Endodermal cell (in vitro differentiated cells): ENCODE measurements at places on chromosomes 3 and 15. TPM values are rescaled to one million over a fixed set of nuclear protein-coding genes. Genes with fewer than 3 reads are reported as not detected.
A peak's percentile ranks its signal among the peaks of the same experiment; 100 is the strongest.

DNA sequence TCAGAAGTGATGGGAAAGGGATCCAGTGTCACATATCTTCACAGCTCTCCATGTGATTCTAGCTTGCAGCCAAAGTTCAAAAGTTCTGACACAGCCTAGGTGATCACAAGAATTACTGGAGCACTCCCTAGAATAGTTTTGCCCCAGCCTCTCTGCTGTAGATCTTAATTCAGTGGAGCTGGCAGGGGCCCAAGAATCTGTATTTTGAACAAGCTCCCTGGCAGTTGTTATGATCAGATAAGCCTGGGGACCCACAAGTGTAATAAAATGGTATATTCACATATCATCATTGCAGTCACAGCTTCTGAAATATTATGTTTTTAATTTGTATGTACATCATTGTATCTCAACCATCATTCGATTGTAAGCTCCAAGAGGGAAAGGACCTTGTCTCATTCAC lies 62.3 kb downstream of the NOX5 start:
- DNase-seq: no peak

DNA sequence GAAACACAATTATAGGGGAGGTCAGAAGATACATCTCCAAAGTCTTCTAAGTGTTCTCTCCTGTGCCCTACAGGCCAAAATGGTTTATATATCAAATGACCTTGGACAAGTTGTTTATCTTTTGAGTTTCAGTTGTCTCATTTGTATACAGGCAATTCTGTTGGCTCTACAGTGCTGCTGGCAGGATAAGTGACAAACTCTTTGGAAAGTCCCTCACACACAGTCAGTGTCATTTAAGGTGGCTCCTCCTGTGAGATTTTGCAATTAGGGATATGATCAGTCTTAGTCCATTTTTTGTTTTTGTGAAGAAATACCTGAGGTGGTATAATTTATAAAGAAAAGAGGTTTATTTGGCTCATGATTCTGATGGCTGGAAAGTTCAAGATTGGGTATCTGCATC lies 1035.8 kb upstream of the CFAP20DC start:
- DNase-seq: no peak

- DNase-seq: no peak
Measured at GRCh38 chr3:114456742-114457141, 162.9 kb downstream of the TIGIT start.

GRCh38 chr15:32887090-32887489 lies 169.3 kb downstream of the GREM1 start:
- no peak for DNase-seq

DNA sequence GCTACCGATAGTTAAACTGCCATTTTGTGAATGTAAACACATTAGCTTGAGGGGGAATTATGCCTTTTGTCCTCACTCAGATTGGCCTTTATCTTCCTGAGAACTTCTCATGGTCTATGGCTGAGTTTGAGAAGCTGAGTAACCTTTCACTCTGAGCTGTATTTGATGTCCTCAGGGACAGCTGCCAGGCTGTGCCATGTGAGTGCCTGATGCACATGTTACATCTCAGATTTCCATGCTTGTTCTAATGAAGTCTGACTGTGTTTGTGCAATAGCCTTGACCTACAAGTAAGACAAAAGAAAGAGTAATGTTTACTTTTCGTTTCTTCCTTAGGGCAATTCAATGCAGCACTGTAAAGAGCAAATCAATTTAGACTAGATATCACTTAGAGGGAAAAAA lies 44.1 kb upstream of the ARL6 start:
- no peak for DNase-seq

- peak; percentile 50 for DNase-seq
Measured at GRCh38 chr3:153291059-153291685, 129.1 kb downstream of the RAP2B start.

DNA sequence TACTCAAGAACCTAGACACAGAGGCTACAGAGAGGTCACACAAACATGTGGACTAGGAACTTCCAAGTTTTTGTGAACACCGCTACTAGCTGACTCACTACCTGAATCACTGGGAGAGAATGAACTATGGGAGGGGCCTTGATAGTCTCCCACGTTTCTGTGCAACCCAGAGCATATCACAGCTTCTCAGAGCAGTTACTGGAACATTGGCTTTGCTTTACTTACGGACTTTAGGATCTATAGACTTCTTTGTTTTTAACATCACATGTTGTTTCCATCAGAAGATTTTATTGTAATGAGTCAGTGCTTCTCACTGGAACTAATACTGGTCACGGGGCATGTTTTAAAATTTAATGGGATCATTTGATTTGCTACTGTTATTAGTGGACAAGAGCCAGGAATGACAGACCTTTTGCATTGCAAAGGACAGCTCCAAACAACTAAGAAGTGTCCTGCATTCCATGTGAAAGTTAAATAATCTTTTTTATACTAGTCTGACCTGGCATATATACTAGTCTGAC lies 35.6 kb downstream of the RTP4 start:
- DNase-seq: no peak

DNA sequence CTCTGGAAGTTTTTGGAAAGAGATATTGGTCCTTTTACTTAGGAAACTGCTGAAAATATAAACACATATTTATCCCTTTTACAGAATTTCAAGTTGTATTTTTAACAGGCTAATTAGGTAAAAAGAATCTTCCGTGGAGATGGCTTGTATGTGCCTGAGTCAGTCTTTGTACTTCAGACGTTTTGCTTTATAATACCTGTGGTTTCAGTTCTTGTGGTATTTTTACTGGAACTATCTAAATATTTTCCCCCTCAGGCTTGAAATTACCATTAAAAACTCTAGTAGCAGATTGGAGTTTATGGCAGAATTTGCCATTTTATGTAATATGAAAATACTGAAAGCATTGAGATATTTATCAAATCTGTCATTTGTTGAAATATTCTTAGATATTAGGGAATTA lies 151.6 kb upstream of the CGNL1 start:
- DNase-seq: no peak

- no peak for DNase-seq
Measured at GRCh38 chr3:9400616-9401015, 3.2 kb downstream of the SETD5 start.

GRCh38 chr15:28264166-28264565 lies 57.8 kb downstream of the HERC2 start:
- no peak for DNase-seq

GRCh38 chr15:90607361-90607760 lies 77.6 kb downstream of the CRTC3 start:
- DNase-seq: no peak

DNA sequence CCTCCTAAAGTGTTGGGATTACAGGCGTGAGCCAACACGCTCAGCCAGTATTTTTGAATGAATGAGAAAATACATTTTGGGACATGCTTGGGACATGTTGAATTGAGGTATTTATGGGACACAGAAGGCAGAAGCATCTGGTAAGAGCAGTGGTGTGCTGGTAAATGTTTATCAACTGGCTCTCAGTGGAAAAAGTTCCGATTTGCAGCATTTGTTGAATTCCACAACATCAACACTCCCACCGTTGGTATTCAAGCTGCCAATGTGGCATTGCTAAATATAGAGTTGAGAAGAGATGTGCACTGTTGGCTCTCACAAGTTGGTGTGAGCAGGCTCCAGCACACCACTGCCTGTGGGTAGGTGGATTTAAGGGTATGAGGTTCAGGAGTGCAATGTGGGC lies 35.8 kb upstream of the LRRFIP2 start:
- DNase-seq: no peak

GRCh38 chr3:160927620-160928019 lies 171.6 kb downstream of the PPM1L start:
- DNase-seq: no peak

GRCh38 chr3:102715030-102715697 lies 280.3 kb downstream of the ZPLD1 start:
- no peak for DNase-seq

GRCh38 chr3:192864941-192865340 lies 52.7 kb downstream of the MB21D2 start:
- DNase-seq: no peak

DNA sequence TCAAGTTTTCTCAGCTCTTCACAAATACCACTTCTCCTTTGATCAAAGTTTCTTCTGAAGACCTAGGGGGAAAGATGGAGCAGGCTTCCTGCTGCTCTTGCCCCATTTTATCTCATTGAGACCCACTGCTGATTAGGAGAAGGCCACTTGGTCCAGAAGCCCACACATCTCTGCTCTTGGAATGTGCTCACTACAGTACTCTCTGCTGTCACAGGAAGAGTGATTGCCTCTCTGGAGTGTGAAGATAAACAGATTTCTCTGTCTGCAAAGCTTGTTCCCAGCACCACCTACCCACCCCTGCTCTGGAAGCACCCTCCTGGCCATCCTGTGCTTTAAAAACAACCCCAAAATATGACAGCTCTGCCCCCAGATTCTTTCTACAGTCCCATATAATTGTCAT lies 41.3 kb upstream of the PRTG start:
- peak; percentile 55 for DNase-seq

GRCh38 chr15:76209942-76210341 lies 101.3 kb downstream of the ETFA start:
- no peak for DNase-seq

DNA sequence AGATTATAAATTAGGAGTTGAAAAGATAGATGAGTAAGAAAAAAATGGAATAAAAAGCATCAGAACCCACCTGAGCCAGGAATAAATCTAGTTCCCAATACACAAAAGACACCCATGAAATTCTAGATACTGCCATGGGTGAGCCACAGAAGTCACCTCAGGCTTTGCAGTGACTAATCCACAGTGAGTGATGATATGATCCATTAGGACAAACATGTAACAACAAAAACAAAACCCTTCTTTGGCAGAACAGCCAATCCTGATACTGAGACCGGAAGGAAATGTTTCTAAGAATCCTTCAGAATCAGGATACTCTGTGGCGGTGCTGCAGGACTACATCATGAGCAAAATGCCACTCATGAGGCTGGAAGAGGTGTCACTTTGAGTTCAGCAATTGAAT lies 15.0 kb upstream of the MINDY4B start:
- DNase-seq: no peak

DNA sequence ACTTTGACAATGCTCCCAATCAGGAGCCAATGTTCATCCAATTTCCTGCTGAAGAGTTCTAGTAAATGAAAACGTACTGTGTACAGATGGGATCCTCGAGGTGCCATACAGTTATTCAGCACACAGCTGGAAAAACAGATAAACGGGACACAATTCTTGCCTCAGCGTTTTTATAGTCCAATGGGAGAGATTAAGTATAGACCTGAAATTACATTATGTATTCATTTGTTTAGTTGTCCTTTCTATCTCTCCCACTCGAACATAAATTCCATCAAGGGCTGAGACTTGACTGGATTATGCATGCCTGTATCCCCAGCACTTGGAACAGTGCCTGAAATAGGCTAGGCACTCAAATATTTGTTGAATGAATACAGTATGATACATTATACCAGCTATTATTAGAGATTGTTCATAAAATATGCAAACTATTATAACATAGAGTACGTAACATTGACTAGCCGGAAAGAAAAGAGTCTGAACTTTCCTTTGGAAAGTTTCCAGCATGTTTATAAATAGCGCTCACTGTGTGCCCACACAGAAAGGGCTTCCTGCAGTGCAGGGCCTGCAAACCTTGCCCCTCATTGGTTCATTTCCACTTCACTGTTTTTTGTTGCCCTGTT lies 27.4 kb upstream of the SNTN start:
- DNase-seq: no peak

GRCh38 chr3:113896930-113897329 lies 50.9 kb upstream of the ZDHHC23 start:
- no peak for DNase-seq

DNA sequence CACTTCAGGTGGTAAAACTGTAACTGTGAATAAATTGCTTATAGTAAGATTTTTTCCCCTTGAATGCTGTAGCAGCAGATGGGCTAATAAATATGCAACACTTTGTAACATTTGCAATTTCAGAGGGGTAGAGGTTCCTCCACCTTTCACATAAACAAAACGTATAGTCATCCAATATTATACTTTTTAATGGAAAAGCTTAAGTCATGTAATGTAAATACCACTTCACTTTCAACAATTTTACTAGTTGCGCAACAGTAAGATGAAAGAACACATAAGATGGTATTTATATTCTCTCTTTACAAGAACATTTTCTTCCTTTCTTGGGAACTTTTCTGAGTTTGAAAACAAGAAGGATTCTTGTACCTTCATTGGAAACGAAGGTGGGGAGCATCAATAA lies 56.6 kb upstream of the FAM3D start:
- DNase-seq: no peak

DNA sequence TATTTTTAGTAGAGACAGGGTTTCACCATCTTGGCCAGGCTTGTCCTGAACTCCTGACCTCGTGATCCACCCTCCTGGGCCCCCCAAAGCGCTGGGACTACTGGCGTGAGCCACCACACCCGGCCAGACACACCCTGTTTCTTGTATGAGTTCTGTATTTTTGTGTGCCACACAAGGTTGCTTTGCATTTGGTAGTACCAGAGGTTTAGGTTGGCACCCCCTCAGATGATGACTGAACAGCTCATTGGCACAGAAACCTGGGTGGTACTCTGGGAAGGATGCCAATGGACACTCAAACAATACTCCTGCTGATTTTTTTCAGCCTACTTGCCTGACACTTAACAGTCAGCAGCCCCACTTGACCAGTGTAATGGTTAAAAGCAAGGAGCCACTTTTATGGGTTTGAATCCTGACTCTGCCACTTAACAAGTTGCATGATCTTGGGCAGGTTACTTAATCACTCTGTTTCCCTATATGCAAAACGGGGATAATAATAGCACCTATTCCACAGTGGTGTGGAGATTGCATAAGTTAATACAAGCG lies 39.2 kb upstream of the BCL2A1 start:
- DNase-seq: no peak

DNA sequence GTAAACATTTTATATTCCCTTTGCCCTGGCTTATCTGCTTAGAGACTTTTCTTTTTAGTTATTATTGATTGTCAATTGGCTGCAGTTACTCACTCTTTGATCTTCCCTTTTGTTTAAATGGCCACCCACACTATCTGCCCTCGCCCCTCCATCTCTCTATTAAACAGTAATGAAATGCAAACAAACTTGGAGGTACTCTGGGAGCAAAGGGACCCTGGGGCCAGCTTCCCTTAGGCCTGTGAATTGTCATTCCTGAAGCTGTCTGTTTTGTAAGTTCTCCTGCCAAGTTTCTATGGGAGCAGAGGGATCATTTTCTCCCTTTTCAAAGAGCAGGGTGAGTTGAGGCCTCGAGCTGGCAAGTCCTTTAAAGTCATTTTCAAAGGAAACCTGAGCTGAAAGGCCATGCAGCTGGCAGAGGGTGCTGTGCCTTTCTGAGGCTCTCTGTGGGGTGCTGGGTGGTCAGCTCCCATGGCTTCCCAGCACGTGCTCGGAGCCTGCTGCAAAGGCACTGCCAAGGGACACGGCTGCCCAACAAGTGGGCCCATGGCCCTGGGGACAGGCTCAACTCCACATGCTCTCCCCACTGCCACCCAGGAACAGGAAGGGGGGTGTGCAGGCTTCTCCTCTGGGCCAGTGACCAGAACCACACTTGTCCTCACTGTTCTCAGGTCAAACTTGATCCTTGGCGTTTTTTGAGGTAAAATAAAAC lies 17.4 kb upstream of the RTP2 start:
- DNase-seq: no peak

SLMAP gene
- 59.8 and 64.8 TPM in 2 replicates for total RNA-seq

CHRNB4 gene
- 0.70 and 1.3 TPM in 2 replicates for total RNA-seq

ROBO2 gene
- 1.4 and 2.9 TPM in 2 replicates for total RNA-seq

GNAT1 gene
- total RNA-seq: 1.2 TPM in 1 of 2 replicates, not detected in the other

LXN gene
- 6.1 to 8.8 TPM (median 8.7 TPM) in 3 replicates for total RNA-seq

SEMA5B gene
- 36.6 and 37.3 TPM in 2 replicates for total RNA-seq

PRC1 gene
- 67.2 and 67.3 TPM in 2 replicates for total RNA-seq

CRTAP gene
- total RNA-seq: 164 and 166 TPM in 2 replicates

MYLK gene
- 2.2 to 8.2 TPM (median 4.7 TPM) in 3 replicates for total RNA-seq

PLCD1 gene
- 54.3 and 55.8 TPM in 2 replicates for total RNA-seq

C3orf85 gene
- not detected in 3 replicates for total RNA-seq
